ENCODE measurements at places on chromosomes 5 and 9.

GRCh38 chr9:82492274-82492673 is 503.7 kb downstream of the SPATA31D1 start:
- no peak for DNase-seq

DNA sequence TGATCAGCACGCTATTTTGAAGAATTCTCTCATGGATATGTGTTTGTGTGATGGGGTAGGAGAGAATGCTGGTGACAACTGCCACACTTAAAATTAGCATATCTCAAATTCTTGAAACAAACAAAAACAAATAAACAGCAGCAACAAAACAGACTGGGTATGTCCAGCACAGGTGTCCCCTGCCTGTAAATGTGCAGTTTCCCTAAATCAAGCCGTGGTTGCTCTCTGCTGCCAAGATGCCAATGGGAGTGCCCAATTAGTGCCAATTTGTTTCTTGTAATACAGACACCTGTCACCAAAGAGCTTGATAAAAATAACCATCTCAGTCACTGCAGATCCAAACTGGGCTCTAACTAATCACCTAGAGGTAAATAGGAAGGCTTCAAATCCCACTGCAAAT is 144.2 kb upstream of the SMARCA2 start:
- DNase-seq = no peak

GRCh38 chr5:157106630-157107461 is 2.0 kb downstream of the HAVCR2 start:
- no peak for DNase-seq

DNA sequence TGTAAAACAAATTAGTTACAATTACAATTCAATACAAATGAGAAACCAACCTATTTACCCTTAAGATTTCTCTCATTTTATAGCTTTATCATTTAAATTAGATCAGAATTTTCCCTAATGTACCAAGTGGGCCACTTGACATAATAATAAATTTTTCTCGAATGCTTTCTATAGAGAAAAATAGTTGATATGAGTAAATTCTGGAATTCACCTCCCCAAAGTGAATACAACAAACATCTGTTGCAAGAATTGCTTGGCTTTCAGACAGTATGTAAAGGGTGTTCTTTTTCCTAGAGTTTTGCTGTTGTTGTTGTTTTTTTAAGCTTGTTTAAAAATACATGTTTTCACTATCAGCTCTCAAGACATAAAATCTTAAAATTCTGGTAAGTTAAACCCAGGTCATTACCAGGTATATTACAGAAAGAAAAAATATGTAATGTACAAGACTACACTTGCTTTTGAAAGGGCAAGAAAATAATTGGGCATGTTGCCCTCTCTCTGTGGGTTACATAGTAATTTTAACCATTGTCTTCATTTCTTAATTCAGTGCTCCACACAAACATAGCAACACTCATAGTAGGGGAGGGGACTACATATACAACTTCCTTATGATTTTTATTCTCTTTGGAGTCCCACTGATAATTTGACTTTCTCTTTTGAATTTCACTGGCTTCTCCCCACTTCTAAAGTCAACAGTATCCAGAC is 200.6 kb downstream of the ARL15 start:
- DNase-seq = no peak

DNA sequence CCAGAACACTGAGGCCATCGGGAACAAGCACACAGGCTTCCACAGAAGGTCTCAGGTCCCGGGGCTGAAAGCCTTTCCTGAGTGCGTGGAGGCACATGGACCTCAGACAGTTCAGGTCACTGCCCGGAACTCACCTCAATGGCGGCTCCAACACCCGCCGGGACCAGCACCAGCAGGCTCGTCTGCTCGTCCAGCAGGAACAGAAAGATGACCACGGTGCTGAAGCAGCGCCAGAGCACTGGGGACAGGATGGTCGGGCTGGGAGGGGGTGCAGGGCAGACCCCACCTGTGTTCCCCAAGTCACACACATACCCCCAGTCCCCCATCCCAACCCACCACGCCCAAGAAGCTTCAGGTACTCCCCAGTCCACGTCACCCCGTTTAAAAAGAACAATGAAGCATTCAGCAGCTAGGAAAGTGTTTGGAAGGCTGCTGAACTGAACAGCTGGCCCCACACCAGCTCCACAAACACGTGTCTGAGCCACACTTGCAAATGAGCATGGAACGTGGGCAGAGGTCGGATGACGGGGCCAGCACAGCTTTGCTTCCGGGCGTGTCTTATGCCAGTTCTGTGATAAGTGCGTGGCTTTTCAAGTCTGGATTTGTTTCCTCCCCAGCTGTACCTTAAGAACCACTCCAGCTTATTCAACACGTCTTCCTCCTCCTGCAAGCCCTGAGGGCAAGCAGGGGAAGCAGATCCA is 14.6 kb downstream of the CLPTM1L start:
- DNase-seq = peak; percentile 83

DNA sequence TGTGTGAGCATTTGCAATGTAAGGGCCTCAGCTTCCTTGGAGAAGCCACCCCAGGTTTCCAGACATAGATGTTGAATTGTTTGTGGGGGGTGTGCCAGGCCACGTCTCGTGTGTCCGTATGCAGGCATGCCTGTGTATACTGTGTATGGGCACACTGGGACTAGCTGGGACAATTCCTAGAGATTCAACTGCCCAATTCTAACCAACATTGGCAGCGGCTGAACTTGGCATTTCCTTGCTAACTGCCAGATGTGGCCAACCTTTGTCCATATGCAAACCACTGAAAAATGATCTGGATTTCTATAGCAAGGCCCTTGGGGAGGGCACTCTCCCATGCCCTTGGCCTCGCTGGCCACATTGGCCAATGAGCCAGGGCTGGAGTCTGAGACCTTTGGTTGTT is 50.3 kb downstream of the SAR1B start:
- DNase-seq = no peak

- no peak for DNase-seq
Observed at GRCh38 chr9:86854898-86855523, 92.3 kb downstream of the GAS1 start.

DNA sequence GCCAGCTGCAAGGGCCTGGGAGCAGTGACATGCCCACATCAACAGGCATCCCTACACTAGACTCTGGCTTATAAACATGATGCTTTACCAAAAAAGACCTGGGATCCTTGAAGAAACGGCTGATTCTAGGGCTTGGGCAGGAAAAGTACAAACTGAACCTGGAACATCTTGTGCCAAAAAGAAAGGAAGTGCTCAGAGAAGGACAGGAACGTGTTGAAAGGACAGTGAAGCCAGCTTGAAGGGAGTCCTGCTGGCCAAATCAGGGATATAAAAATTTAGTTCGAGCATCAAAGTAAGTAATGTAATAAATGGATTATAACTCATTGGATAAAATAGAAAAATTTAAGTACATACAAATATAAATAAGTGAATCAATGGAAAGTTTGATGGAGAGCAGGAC is 58.1 kb downstream of the ALDH7A1 start:
- DNase-seq = no peak

GRCh38 chr5:74243634-74244033 is 396.9 kb downstream of the ENC1 start:
- DNase-seq = no peak

DNA sequence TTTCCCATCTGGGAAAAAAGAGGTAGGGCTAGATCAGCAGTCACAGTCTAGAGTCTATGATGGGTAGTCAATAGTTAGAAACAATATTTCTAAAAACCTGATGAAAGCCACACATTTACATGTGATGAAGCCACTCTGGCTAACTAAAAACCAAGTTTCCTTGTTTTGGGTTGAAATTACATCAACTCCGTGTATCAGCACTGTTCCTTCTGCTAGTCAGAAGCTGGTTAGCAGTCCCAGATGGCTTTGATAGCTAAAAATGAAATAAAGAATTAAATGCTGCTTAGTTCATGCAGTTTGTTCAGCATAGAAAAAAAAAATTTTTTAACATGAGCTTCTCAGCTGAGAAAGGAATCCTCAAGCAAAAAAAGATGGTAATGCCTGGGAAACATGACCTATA is 136.7 kb downstream of the FAM114A2 start:
- DNase-seq = no peak

DNA sequence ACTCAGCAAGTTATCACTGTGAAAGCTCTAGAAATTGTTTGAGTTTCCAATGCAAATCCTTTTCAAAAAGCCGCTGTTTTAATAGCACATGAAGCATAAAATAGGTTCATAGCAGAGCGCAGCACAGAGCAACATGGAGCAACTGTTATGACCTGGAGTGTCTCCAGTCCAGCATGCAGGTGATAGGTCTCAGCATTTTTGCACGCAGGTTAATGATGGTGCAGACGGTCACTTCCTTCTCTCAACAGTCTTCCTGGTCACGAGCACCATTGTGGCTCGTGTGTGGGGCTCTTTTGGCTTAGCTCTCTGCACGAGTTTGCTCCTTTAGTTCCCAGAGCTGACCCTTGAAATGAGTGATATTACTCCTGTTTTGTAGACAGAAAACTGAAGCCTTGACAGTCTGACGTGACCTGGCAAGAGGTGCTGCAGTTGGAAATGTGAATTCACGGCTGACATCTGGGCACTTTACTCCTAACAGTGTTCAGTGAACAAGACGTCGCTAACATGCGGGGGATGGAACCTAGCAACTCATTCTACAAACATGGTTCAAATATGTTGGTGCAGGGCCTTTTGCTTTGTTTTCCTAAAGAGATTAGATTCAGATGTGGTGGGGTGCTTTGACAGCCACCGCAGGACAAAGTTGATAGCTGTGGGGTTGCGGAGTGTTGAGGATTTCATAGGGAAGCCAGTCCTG is 10.0 kb downstream of the TENT4A start:
- DNase-seq = no peak

GRCh38 chr9:13110766-13111417 is 168.6 kb downstream of the MPDZ start:
- peak; percentile 51 for DNase-seq

- no peak for DNase-seq
Observed at GRCh38 chr9:103245369-103245768, 250.2 kb downstream of the CYLC2 start.

- peak; percentile 34 for DNase-seq
Observed at GRCh38 chr9:89945133-89945532, 340.3 kb downstream of the GADD45G start.

- peak; percentile 32 for DNase-seq
Observed at GRCh38 chr5:2199697-2200096, 317.0 kb upstream of the IRX4 start.

DNA sequence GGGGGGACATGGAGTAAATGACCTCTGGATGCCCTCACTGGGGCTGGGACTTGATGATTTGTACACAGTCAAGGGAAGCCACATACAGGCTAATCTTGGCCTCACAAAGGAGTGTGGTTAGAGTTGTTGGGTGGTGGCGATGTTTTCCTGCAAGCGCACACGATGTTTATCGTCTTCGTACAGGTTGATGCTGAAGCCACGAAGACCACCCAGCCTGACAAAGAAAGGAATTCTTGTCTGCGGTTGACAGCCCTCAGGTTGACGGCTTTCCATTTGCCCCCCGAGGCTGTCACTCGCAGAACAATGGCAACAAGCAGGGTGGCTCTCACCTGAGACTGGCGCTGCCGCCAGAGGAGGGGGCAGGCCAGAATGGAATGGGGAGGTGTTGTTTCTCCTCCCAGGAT is 14.1 kb upstream of the XPA start:
- DNase-seq = no peak

DNA sequence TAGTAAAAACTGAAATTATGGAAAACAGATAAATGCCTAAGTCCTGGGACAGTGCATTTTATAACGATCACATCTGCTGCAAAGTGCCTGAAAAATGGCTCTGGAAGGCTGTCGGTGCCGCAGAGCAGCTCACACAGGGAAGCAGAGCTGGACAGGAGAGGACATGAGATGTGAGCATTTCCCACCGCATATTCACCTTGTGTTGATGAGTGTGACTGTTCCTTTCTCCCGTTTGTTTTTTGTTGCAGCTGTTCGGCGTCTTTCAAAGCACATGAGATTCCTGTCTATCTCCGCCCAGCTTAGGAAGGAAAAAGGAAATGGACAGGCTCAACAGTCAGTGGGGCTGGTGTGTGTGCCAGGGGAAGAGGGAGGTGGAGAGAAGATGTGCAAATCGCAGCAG is 164.9 kb upstream of the SEMA6A start:
- DNase-seq = no peak

- no peak for DNase-seq
Observed at GRCh38 chr5:116088062-116088461, 3.2 kb downstream of the COMMD10 start.

DNA sequence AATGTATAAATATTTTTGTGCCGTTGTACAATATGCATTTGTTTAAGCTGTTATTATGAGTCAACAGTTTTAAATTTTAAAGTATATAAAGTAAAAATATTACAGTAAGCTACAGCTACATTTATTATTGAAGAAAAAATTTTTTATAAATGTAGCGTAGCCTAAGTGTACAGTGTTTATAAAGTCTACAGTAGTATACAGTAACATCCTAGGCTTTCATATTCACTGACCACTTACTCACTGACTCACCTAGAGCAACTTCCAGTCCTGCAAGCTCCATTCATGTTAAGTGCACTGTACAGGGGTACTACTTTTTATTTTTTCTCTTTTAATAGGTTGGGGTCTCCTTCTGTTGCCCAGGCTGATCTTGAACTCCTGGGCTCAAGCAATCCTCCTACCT is 30.6 kb downstream of the SIL1 start:
- DNase-seq = no peak

DNA sequence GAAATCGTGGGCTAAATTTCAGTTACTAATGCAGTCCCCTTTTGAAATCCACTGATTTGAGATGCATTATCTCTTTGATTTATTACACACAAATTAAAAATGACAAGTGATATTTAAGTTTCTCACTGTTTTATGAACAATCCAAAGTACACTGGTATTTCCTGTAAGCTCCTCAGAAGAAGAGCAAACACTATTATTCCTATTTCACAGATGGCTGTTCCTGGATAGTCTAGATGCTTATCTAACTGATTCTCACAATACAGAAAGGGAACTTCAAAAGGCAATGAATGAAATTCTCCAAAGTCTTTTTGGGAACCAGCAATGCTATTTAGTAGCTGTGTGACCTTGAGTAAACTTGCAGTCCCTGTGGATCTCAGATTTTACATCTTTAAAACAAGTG is 404.7 kb upstream of the DAB2 start:
- DNase-seq = no peak

DNA sequence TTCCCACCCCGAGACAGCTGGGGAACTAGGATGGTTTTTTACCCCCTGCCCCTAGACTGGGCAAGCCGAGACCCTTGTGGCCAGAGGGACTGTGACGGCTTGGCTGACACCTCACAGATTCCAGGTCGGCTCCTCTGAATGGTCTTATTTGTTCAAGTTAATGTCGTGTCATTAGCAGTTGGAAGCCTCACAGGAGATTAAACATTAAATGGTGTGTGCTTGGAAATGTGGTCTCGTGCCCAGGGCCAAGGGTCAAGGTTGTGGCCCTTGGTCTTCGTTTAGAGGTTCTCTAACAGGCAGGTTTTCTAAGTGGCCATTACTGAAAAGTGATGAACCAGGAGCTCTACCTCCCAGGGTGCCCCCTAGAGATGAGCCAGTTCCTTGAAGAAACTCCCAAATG is 61.2 kb upstream of the RXRA start:
- DNase-seq = no peak

GRCh38 chr5:151218177-151218576 is 5.7 kb downstream of the CCDC69 start:
- DNase-seq = no peak

Data from ureter (tissue), 1 donor.